Fibroblast of pulmonary artery (primary cell): ENCODE measurements at places on chromosomes 2 and 18.
A peak's percentile ranks its signal among the peaks of the same experiment; 100 is the strongest.

- peak; percentile 47 for DNase-seq
These were observed 10.3 kb downstream of the PECR start for GRCh38 chr2:216071111-216071851.

- DNase-seq = peak; percentile 84
These were observed 38.6 kb upstream of the NOTO start for GRCh38 chr2:73163483-73164367.

DNA sequence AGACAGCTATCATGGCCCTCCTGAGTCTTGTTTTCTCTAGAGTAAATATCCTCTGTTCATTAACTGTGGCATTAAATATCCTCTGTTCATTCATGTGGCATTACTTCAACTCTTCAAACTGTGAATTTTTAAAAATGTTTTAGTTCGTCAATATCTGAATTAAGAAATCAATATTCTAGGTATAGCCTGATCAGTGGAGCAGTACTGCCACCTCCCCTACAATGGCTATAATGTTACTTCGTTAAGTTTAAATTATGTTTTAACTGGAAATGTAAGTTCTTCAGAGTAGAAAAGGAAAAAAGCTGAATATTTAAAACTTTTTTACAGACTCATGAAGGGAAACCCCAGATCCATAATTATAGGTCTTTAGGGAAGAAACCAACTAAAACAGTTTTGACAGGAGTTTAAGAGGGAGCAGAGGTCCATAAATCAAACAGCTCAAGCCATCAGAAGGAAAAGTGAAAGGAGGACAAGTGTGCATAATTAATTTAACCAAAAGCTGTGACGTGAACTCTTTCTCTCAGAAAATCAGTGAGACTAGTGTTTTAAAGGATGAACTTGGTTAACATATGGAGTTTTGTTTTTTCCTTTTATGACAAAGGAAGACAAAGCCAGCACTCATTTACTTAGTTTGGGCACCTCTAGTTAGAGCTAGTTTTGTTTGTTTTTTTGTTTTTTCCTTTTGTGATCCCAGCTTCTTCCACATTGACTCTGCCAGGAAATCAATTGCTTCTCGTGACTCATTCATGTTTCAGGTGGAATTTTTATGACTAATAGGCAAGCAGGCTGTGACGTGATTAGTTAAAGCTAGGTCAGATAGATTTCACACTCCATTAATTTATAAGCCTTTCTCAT lies 44.9 kb downstream of the RBBP8 start:
- peak; percentile 83 for DNase-seq

- no peak for DNase-seq
These were observed 16.6 kb upstream of the SPOPL start for GRCh38 chr2:138485019-138485418.

DNA sequence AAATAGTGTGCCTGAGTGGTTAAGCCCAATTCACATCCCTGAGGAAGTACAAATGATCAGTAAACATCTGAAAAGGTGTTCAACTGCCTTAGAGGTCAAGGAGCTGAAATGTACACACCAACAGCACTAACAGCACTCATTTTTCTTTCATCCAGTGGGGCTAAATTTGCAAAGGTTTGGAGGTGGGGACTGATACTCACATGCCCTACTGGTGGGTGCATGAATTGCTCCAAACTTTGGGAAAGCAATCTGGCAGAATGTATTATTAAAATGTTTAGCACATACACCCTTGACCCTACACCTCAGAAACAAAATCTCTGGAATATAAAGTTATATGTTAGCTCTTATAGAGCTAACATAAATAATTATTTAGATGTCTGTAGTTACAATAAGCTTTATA lies 19.0 kb upstream of the FAM178B start:
- peak; percentile 6 for DNase-seq

DNA sequence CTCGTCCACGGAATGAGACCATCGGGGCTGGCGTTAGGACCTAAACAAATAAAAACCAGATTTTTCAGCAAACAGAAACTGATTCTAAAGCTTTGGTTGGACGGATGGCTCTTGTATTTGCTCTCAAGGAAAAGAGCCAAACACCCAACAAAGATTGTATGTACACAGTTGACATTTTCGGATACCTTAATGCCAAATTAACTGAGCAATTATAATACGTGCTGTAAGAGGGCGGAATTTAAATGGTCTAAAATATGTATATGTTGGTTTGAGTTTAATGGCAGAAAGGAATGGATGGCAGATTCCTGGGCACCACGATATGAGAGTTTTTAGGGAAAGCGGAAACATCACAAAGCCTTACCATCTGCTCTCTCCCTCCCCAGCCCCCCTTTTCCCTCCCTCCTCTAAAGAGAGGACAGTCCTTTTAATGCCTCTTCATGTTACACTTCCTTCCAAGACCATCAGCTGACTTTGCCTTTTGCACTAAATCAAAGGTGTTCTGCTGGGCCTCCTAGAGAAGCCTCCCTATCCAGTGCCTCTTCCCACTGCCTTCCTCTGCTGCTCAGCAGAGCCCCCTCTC lies 33.3 kb downstream of the STAT1 start:
- no peak for DNase-seq

DNA sequence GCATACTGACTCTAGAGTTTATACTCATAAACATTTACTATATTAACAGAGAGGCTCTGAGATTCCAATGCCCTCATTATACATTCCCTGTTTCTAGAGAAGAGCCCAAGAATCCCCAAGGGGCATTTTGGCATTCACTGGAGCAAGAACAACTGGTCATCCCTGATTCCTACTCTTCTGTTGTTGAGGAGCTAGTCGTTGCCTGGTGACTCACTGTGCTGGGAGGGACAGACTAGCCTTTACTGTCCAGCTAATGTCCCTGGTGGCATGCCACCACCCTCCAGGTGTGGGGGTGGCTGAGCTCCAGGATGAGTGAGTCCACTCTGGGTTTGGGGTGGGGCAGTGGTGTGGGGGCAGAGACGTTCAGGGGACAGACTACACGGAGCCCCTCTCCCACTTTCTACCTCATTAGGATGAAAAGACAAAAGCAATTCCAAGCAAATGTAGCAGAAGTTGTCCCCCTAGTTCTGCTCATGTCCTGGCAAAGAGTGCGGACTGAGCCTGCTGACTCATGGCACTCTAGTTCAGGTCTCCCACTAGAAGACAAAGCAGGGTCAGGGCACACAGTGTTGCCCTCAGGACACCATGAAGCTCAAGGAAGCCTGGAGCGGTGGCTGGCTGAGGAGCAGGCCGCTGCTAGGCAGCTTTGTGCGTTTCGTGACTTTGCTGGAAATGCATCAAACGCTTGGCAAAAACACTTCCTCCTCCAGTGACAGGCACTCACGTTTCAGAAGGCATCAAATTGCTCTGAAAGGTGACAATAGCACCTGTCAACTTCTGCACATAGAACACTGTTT lies 49.4 kb downstream of the RHOB start:
- DNase-seq = peak; percentile 47

DNA sequence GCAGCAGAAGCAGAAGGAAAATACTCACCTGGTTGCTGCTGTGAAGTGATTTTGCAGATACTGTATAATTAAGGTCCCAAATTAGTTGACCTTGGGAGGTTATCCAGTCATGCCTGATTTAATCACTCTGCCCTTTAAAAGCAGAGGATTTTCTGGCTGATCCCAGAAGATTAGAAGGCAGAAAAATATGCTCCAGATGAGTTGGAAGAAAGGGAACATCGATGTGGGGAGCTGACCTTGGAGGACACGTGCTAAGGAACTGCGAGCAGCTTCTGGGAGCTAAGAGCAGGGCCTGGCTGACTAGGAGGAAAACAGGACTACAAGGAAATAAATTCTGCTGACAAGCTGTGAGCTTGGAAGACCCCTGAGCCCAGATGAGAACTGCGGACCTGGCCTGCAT lies 13.3 kb upstream of the DYM start:
- DNase-seq = no peak

- peak; percentile 49 for DNase-seq
These were observed 449.3 kb downstream of the SLC4A3 start for GRCh38 chr2:220076734-220077133.

DNA sequence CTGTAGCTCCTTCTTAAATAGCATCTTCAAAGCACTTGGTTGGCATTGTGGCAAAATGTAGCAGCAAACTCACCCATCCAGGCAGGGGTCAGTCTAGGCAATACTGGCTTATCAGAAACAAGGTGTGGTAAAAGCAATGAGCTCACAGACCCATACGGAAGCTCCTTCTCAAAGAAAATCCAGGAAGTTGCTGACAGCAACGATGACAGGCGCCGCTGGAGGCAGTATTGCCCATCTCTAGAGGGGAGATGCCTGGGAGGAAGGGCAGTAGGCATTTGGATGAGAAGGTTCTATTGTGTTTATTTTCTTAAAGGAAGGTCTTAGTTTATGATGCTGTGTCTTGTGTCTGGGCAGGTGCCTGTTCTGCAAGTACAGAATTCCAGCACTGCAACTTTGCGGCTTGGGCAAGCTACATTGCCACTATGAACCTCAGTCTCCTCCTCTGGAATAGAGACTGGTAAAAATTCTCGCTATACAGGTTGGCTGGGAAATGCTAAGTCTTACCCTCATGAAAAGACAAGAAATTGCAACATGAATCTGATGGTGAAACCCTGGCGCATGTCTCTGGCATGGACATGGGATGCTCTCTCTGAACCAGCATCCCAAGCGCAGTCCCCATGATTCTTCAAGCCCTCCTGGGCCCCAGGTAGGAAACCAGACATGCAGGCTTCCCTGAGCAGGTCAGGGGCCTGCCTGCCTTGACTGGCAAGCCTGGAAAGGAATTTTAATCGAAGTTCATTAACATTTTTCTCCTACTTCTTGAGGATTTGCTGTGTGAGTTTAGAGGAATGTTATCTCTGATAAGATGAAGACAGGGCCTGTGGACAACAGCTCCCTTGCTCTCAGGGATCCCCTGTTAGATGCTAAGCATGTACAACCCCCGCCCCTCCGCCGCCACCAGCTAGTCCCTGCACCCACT lies 156.0 kb downstream of the TFCP2L1 start:
- DNase-seq = peak; percentile 18

DNA sequence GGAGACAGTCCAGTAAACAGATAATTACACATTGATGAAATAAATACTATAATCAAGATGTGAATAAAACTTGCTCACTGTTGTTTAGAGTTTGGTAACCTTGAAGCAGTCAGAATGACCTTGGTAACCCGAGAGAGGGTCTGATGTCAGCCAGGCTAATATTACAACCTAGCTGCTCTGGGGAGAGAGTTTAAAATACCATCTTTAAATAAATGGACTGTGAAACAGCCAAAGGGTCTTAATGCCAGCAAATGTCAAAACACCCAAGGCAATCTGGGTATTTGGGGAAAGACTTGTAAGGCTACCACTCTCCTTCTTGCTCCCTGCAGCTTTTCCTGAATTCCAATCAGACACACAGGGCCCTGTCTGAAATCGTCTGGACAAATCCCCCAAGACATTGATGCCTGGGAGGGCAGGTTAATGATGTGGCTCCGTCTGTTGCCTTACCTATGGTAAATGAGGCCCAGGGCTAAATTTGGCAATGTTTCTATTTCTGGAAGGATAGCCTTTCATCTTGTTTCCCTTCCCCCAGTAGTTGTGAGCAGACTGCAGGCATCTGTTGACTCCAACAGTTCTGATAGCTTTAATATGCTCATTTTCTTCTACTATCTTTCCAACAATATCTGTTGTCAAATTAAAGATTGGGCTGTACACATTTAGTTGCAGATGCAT lies 43.0 kb upstream of the ITGB6 start:
- DNase-seq = no peak

- peak; percentile 96 for DNase-seq
These were observed 61.6 kb downstream of the MFSD6 start for GRCh38 chr2:190469771-190470170.

DNA sequence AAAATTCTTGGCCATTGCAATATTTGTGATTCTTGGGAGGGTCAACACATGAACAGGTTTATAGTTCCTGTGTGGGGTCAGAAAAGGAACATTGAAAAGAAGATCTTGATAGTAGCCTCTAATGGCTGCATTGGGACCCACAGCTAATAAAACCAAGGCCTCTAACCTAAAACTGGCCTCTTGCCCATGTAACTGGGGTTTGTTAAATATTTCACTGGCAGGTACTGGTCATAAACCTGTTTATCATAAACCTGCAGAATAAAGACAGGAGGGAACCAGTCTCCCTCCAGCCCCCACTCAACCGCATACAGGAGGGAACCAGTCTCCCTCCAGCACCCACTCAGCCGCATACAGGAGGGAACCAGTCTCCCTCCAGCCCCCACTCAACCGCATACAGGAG lies 125.3 kb downstream of the PXDN start:
- DNase-seq = no peak

GRCh38 chr2:100577777-100578176 lies 15.0 kb downstream of the PDCL3 start:
- no peak for DNase-seq

DNA sequence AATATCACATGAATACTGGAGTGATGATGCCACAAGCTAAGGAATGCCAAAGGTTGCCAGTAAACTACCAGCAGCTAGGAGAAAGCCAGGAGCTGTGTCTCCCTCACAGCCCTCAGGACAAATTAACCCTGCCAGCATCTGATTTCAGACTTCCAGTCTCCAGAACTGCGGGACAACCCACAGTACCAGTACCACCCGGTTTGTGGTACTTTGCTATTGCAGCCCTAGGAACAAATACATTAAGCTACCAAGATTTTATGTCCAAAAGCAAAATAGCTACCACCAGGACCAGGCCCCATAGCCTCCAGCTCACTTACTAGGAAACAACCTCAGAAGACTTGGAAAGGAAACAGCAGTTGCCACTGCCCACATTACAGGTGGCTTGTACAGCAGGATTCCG lies 10.0 kb downstream of the PID1 start:
- no peak for DNase-seq

DNA sequence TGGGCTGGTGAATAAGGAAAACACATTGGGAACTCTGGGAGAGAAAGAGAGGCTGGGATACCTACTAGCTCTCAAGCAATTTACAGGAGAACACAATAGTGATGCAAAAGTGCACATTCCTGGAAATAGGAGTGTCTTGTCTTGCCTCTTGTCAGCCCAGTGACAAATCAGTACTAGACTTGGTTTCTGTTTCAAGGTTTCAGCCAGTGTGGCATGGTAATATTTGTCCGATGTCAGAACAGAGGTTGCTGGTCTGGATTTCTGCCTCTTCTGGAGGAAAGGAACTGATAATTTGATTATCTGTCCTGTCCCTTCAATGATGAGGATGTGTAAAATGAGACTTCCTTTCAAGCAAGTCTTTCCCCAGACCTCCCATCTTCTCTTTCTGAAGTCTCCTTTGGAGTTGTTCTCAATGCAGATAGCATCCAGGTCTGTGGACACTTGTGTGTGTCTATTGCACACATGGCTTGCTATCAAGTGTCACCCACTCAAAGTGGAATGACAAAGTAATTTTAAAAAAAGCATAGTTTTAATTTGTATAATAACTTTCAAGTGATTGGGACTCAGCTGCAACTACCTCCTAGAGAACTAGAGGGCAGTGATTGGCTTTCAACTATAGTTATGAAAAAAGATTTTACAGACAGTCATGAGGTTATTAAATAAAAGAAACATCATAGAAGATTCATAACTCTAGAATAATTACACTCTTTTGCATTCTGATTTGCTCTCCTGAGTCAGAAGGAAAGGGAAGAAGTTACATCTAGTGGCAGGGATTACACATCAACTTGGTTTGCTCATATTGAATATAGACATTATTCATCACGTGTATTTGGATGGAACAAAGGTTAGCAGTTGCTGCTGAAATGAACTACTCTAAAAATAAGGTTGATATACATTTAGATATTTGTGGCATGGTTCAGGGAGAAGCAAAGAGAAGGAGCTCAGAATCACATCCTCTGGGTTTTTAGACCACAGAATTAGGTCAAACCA lies 4.5 kb downstream of the GPR39 start:
- no peak for DNase-seq
